Epithelial cell of proximal tubule (primary cell): ENCODE measurements at places on chromosomes 3 and 15.

DNA sequence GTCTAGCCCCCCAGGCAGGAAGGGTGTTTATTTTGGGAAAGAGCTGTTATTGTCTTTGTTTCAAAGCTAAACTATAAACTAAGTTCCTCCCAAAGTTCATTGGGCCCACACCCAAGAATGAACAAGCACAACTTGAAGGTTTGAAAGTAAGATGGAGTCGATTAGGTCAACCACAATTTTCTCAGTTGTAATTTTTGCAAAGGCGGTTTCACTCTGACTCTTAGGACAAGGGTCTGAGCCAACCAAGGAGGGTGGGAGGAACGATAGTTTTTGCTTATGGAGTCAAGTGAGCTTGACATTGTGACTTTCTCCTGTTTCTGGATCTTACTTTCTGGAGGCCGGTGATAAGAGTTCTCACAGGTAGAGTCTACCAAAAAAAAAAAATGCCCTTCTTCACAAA lies 5.8 kb upstream of the ZNF770 start:
- DNase-seq: no peak

- DNase-seq: no peak
Observed at GRCh38 chr15:20280933-20281463, 260.6 kb downstream of the GOLGA6L6 start.

DNA sequence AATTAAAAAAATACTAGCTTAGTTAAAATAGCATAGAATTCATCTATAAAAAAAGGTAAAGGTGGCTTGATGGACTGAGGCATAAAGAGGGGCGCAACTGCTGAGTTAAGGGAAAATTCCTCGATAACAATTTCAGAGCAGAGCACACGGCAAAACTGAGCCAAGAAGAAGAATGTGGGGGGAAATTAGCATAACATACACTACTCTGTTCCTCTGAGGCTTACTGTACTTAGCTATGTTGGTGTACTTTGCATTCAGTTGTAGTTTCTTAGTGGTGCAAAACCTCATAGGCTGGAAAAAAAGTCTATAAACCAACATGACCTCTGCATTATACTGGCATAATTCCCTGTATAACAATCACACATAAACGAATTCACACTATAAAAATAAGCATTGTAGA lies 357.9 kb upstream of the LRRC3B start:
- no peak for DNase-seq

DNA sequence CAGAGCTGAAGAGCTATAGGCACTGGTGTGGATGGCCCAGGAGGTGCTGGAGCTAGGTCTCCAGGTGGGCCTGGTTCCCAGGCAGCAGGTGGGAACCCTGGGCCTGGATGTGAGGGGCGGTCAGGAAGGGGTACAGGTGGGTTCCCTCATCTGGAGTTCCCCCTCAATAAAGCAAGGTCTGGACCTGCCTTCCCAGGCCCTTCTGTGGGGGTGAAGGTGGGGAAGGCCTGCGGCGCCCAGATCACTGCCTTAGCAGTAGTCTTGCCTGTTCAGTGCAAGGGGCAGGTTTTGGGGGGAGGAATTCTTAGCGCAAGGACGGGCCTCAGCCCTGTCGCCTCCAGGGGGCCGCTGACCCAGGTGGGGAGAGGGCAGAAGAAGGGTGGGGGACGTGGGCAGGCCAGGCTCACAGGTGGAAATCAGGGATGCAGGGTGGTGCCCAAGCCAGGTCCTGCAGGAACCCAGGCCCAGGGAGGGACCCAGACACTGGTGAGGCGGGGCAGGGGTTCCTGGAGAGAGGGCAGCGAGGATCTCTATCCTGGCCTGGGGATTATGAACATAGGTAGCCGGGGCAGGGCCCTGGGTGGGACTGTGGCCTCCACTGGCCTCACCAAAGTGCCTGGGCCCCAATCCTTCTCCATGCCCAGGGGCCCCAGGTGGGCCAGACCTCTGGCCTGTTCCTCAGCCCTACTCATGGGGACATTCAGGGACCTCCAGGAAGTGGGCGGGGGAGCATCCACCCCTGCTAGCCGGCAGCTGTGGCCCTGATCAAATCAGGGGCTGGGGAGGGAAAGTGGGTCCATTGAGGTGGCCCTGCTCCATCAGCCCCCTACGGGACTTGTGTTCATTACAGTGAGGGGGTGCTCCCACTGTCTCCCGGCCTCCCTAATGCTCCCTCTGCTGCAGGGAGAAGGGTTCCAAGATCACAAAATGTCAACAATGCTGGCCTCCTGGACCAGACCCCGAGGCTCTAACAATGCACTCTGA lies 25.3 kb downstream of the HDAC11 start:
- no peak for DNase-seq

DNA sequence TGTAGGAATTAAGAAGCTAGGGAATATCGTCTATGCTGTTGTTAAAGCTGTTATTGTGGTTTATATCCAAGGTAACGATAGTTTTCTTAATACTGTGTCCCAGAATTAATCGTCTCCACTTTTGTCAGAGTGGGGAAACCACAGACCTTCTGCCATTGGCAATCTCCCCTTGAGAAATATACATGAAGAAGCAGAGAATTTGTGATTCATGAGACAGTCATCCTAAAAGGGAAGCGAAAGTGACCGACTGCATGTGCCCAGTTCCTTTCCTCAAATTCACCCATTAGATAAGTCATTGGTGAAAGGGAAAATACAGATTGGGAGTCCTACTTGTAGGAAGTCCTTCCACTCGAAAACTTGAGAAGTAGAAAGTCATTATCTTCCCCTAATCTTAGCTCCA lies 26.6 kb downstream of the DIPK2A start:
- DNase-seq: no peak

DNA sequence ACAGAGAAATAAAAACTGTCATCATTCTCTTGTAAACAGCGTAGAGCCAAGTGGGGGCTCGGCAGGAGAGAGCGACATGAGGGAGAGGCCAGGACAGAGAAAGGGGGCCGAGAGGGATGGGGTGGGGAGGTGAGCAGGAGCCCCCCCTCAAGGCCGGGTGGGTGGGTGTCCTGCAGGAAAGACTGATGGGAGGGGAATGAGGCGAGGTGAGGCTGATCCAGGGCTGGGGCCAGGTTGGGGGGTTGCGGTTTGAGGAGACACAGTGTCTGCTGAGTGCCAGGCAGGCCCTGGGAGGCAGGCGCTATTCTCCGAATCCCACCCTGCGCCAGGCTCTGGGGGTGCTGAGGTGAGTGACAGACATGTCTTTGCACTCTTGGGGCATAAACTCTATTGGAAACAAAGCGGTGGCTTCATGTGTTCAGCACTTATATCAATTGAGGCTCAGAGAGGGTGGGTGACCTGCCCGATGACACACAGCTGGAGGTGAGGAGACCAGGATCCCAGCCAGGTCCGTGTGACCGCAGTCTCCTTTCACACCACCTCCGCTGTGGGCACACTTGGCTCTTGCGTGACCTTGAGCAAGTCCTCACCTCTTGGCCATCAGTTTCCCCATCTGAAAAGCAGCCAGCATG lies 19.6 kb upstream of the CSPG4 start:
- no peak for DNase-seq

- no peak for DNase-seq
Observed at GRCh38 chr3:23052208-23052607, 150.9 kb upstream of the UBE2E2 start.

DNA sequence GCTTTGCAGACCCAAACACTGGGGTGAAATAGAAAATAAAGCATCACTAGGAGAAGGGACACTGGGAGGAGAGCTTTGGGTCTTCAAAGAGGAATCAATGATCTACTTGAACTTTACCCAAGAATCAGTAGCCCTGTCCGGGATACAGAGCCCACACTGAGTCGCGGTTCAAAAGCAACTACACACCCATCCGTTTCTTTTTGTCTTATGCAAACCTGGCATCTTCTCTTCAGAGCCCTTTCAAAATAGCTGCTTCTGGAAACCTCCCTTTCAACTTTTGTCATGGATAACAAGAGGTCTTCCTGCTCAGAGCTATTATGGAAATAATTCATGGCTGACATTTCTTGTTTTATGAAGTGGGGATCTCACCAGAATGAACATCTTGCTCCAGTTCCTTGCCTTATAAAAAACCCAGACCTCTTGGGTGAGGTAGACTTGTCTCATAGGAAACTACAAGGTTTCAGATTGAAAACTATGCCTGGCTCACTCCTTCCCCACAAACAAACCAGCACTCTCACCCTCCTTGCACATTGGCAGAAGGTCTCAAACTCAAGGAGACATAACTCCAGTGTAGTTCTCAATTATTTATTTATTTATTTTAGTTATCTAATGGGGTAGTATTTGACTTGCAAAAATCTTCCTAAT lies 115.1 kb upstream of the ARHGEF3 start:
- DNase-seq: no peak

DNA sequence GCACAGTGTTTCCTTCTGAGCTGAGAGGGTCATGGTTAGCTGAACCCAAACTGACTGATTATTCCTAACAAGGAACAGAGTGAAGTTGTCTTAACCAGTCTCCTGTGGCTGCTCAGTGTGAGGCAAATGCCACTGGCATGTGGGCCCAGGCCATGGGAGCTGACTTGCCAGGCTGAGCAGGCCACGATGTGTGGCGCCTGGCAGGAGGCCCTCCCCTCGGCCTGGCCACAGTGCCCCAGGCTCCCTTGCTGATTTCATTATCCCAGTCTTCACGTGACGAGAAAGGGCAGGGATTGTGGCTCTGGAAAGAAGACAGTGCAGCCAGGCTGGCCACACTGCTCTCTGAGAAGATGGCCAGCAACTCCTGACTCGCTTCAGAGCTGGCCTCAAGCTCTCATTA lies 58.8 kb downstream of the SLCO2A1 start:
- DNase-seq: no peak

GRCh38 chr3:100114413-100115030 lies at the start of gene FILIP1L:
TSS of gene FILIP1L (minus strand) at chr3:100114501.
- DNase-seq: no peak

DNA sequence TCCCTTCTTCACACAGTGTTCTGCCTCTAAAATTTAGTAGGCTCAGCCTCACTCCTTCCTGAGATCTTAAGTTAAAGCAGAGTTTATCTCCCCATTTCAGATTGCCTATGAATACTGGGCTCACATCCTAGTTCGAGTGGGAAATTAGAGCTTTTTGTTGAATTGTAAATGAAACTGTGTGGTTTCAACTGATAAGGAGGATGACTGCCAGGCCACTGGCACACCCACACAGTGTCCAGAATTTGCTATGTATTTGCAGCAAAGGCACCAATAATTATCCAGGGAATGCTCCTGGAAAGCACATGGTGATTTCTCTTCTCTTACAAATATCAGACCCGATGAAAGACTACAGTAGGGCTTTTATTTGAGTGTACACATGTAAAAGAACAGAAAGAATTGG lies 308.1 kb upstream of the COL8A1 start:
- no peak for DNase-seq

DNA sequence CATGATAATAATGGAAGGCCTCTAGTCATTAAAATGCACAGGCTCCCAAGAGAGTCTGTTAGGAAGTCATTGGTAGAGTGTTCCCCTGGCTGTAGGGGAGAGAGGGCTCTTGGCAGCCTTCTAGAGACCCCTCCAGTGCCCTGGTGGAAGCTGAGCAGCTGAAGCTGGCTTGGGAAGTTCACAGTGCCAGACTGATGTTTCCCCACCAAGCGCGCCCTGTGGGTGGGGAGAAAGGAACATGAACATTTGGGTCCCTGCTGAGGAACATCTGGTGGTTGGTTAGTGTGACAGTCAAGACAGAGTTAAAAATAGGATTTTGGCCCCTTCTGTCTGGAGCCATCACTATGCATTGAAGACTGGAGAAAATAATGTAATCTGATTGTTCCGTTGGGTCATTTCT lies 37.1 kb upstream of the RGMA start:
- no peak for DNase-seq

GRCh38 chr15:34984889-34985630 lies 3.0 kb downstream of the ZNF770 start:
- DNase-seq: peak; percentile 84

DNA sequence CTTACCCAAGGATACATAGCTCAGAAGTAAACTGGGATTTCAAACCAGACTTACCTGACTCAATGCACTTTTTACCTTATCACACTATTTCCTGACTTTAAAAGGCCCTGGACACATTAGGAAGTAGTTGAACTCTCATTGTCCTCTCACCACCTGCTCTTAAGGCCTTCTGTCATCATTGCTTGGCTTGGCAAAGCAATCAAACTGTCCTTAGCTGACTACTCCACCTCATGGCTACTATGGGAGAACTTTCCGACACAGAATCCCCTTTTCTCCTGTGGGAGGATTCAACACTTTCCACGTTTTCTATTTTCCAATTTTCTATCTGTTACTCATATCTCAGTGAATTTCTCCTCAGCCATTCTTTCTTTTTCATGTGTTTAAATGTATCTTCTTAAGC lies 55.4 kb downstream of the ZNF148 start:
- DNase-seq: no peak

DNA sequence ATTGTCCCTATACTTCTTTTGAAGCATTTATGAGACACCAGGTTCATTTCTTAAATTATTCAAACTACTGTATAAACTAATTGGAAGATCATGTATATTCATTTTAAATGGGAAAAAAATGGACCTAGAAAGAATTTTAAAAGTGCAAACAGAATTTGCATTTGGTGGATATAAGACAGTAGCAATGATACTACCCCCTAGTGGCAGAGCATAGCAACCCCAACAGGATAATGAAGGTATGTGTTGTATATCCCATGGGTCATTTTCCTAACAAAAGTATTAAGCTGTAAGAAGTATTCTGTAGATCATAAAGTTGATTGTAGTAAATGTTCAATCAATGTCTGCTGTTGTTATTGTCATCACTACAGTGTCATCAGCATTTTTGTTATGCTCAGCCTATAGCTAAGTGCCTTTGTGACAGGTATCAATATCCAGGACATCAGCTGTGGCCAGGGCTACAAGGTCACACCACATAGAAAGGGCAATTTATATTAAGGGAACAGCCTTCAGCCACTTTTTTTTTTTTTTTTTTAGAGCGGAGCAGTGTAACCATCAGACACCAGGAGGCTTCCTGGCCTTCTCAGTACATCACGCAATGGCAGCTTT lies 175.8 kb downstream of the FOXB1 start:
- DNase-seq: no peak

GRCh38 chr3:15628967-15629366 lies 27.4 kb downstream of the BTD start:
- no peak for DNase-seq

DNA sequence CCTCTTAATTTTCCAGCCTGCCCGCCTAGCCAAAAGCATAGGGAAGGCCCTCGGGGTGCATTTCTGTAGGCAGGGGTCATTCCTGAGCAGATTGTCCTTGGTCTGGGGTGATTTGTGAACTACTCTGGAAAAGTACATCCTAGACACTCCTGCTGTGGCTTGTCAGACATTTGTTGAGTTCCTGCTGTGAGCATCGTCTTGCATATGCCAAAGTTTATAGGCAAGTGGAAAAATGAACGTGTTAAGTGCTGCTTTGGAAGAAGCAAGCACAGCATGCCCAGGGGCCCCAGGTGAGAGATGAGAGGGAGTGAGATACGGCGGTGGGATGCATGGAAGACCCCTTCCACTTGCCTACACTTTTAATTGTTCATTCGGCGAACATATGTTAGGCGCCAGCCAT lies 237.7 kb upstream of the ST8SIA2 start:
- DNase-seq: no peak

- no peak for DNase-seq
Observed at GRCh38 chr3:195210266-195210973, 60.5 kb downstream of the XXYLT1 start.

- no peak for DNase-seq
Observed at GRCh38 chr15:24933716-24934115, 21.1 kb upstream of the SNRPN start.

- no peak for DNase-seq
Observed at GRCh38 chr3:29324180-29324651, 43.3 kb downstream of the RBMS3 start.

- no peak for DNase-seq
Observed at GRCh38 chr3:173037840-173038483, 103.1 kb downstream of the SPATA16 start.

- no peak for DNase-seq
Observed at GRCh38 chr3:98968347-98968746, 66.9 kb upstream of the DCBLD2 start.

- DNase-seq: no peak
Observed at GRCh38 chr3:12334786-12335185, 45.9 kb downstream of the PPARG start.
